ENCODE measurements at places on chromosomes 5 and 9.

- no peak for DNase-seq
These were observed 192.7 kb upstream of the NR4A3 start for GRCh38 chr9:99628849-99629620.

DNA sequence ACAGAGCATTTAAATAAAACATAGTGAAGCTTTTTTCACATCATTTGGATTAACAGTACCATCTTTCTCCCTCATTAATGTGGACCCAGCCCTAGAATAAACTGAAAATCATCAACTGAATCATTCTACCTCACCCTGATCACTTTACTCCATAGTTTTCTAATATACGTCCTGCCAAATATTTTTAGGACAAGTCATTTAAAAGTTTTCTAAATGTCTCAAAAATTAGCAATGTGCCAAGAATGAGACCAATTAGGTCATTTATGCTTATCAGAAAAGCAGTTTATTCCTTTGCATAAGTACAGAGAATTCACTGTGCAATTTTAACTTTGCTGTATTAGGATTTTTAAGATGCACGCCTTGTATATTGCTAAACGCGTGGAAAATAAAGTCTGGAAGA is 284.4 kb downstream of the PIK3R1 start:
- peak; percentile 79 for DNase-seq

- DNase-seq, result peak; percentile 22
These were observed 18.9 kb downstream of the RPS23 start for GRCh38 chr5:82259172-82259800.

DNA sequence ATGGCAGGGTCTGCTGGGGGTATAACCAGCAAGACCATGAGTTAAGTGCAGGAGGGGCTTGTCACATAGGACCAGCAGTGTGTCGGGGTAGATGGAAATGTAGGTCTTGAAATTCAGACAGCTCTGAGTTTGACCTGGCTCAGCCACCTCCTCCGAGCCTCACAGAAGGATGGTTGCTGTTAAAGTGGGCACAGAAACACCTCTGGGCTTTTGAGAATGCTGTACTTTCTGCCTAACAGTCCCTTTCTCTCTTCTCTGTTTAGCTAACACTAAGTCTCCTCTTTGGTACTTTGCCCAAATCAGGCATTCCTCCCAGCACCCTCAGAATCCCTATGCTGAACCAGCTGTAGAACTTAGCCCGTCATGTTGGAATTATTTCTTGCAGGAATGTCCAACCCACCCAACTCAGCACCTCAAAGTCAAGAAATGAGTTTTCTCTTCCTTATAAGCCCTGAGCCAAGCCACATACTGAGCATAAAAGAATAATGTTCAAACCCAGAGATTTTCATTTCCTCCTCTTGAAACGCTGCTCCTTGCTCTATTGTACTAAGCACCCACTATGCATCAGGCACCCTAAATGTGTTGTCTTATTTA is 41.7 kb upstream of the MATR3 start:
- peak; percentile 52 for DNase-seq

All from fibroblast of skin of right quadriceps (primary cell).